ENCODE measurements at places on chromosomes 5 and 9. TPM values are rescaled to one million over a fixed set of nuclear protein-coding genes. Genes with fewer than 3 reads are reported as not detected.

- no peak overlapping the region for H3K4me3 ChIP-seq
- no peaks in the 10 kb centered on the region for H3K36me3 ChIP-seq
- no peak for DNase-seq
- H3K27ac ChIP-seq: no peak overlapping the region
- H3K4me1 ChIP-seq: no peaks in the 10 kb centered on the region
Measured at GRCh38 chr9:14985419-14985818, 75.2 kb upstream of the FREM1 start.

DNA sequence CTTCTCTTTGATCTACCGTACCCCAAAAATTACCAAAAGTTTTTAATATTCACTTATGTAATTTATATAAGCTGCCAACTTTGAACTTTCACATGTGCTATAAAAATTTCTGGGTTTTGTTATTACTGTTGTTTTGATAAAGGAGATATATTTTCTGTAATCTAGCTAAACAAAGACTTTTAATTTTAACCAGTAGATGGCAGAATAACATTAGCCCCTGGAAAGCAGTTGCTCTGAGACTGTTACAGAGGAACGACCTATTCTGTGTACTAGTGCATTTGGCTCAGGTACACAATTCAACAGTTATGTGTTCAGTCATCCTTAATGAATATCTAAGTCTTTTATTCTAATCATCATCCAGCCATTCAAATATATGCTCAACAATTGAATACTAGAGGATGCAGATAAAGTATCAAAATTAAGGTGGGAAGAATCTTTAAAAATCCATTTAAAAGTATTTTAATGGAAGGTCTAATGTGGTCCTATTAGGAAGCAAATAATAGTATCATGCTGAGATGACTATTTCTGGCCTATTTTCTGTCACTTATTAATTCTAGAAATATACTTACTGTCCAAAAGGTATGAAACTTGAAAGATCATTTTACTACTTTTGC is 8.6 kb downstream of the KLHL9 start:
- H3K4me3 ChIP-seq: no peak overlapping the region
- peaks cover 29% of the 10 kb centered on the region for H3K4me1 ChIP-seq
- H3K27ac ChIP-seq: no peak overlapping the region
- H3K27me3 ChIP-seq: no peaks in the 10 kb centered on the region

SLC36A2 gene
- not detected for total RNA-seq

LAMC3 gene
- 0.19 TPM for total RNA-seq

GRCh38 chr5:149618581-149619248 is 37.4 kb downstream of the ARHGEF37 start:
- no peaks in the 10 kb centered on the region for H3K36me3 ChIP-seq
- no peak overlapping the region for H3K27ac ChIP-seq
- peaks cover 6% of the 10 kb centered on the region for H3K4me1 ChIP-seq
- no peak overlapping the region for H3K4me3 ChIP-seq

DDX4 gene
- 0.28 TPM for total RNA-seq

DNA sequence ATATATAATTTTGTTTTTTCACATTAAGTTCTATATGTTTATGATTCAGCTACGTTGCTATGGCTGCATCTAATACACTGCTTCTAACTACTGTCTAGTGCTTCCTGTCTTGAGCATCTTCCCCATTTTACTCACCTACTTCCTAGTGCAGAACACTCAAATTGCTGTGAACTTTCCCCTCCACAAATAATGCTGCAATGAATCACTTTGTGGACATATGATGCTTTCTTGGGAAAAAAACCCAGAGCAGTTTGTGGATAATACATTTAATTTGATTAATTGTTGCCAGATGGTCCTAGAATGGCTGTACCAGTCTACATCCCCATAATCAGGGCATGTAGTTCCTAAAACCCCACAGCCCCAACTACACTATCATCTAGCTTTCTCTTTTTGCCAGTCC is 18.5 kb downstream of the CD180 start:
- no peak overlapping the region for H3K4me3 ChIP-seq
- H3K4me1 ChIP-seq: peaks cover 45% of the 10 kb centered on the region
- DNase-seq: no peak

DNA sequence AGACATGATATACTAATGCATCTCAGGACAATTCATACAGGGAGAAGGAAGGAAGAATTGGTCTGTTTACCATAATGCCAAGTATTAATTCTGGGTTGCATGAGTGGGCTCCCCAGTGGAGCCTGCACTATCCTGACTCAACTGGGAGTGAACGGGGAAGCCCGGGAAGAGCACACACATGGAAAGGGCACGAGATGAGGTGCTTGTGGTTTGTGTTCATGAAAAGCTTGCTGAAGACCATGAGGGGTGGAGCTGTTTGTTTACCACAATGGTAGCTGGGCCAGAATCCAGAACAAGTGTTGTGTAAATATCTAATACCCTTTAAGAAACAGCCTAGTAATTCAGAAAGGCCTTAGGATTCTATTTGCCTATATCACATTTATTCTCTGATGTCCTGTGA is 44.6 kb downstream of the POC5 start:
- DNase-seq: no peak
- H3K27ac ChIP-seq: no peak overlapping the region
- H3K27me3 ChIP-seq: no peaks in the 10 kb centered on the region
- peaks cover 31% of the 10 kb centered on the region for H3K36me3 ChIP-seq
- H3K4me1 ChIP-seq: peaks cover 15% of the 10 kb centered on the region
- H3K4me3 ChIP-seq: no peak overlapping the region

- H3K36me3 ChIP-seq: no peaks in the 10 kb centered on the region
- no peaks in the 10 kb centered on the region for H3K4me1 ChIP-seq
- DNase-seq: no peak
- H3K27ac ChIP-seq: no peak overlapping the region
- H3K27me3 ChIP-seq: peaks cover 14% of the 10 kb centered on the region
Measured at GRCh38 chr5:72010430-72010829, 96.8 kb upstream of the MAP1B start.

DNA sequence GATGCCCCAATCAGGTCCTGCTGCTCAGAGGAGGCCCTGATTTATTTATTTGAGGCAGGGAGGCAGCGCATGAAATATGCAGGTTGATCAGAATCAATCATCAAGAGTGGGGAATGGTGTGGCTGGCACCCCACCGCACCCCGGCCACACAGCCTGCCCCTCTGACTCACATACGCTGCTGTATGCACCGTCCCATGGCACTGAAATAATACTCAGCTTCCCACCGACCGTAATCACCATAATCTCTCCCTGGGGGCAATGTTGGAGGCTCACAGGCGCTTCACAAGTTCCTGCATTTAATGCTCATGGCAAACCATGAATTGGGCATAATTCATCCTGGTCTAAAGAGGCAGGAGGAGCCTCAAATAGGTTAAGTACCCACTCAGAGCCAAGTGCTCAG is 141.2 kb upstream of the TBC1D2 start:
- H3K36me3 ChIP-seq: peaks cover 1% of the 10 kb centered on the region

EGFLAM gene
- total RNA-seq: not detected

- H3K4me3 ChIP-seq: no peak overlapping the region
- H3K27ac ChIP-seq: no peak overlapping the region
- no peaks in the 10 kb centered on the region for H3K27me3 ChIP-seq
- DNase-seq: no peak
- no peaks in the 10 kb centered on the region for H3K4me1 ChIP-seq
- H3K36me3 ChIP-seq: no peaks in the 10 kb centered on the region
Measured at GRCh38 chr9:11702548-11702947, 990.6 kb upstream of the TYRP1 start.

GRCh38 chr5:58786711-58787303 is 203.9 kb downstream of the RAB3C start:
- no peak overlapping the region for H3K4me3 ChIP-seq
- H3K4me1 ChIP-seq: no peaks in the 10 kb centered on the region
- no peaks in the 10 kb centered on the region for H3K36me3 ChIP-seq
- no peak for DNase-seq

- H3K4me1 ChIP-seq: no peaks in the 10 kb centered on the region
- H3K27me3 ChIP-seq: peaks cover 3% of the 10 kb centered on the region
- H3K36me3 ChIP-seq: no peaks in the 10 kb centered on the region
Measured at GRCh38 chr5:33401482-33402390, 39.0 kb upstream of the TARS1 start.

DNA sequence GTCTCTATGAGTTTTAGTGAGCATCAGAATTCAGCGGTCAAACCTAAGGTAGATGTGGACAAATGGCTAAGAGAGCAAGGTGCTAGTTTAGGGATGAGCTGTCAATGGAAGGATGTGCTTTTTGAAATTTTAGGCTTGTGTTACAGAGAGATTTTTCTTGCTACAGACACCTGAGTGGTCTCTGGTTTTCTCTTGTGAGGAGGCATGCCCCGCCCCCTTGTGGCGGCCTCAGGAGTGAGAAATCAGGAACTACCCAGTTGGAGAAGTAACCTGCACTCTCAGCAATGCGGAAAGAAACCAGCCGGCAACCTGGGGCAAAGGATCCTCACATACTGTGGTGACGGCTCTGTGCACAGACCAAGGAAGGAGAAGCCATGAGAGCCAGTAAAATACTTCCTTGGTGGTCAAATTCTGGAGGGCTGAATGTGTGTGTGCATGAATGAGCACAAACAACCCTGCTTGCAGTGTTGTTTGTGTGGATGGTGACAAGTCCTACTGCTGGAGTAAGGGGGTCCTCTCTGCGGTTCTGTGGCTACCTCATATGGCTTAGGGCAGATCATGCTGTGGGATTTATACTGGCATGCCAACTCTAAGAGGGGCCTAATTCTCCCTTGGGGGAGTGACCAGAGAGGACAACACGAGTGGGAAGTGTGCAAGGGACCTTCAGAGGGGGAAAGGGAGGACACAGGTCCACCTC is 16.7 kb upstream of the HSD17B4 start:
- no peaks in the 10 kb centered on the region for H3K36me3 ChIP-seq
- peaks cover 8% of the 10 kb centered on the region for H3K27me3 ChIP-seq
- H3K4me3 ChIP-seq: peak overlapping the region; percentile 10
- H3K4me1 ChIP-seq: peaks cover 17% of the 10 kb centered on the region
- peak; percentile 78 for DNase-seq
- H3K27ac ChIP-seq: peak overlapping the region; percentile 13

DNAJC25 gene
- 4.3 TPM for total RNA-seq

DNA sequence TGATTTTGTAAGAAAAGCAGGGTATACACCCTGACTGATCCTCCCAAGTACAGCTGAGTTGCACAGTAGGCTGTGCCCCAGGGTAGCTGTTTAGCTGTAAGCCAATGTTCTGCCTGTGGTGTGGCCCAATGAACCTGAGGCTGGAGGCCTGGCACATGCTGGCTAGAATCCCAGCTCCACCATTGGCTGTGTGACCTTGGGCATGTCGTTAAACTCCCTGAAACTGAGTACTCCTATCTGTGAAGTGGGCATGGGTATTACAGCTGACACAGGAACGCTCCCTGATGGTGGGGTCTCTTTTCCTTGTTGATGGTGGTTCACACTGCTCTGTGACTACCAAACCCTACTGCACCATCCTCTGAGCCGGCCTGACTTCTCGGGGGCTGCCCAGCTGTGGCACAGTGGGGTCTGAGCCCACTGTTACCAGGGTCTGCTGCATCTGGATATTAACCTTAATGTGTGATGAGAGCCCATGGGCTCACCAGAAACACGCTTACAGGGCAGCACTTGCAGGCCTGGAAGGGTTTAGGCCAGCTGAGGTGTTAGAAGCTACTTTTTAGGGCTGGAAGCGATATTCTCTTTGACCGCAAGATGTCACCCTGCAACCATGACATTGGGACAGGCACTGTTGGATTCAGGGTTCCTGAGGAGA is 7.0 kb upstream of the GADD45G start:
- no peak overlapping the region for H3K27ac ChIP-seq
- no peaks in the 10 kb centered on the region for H3K36me3 ChIP-seq
- peaks cover 27% of the 10 kb centered on the region for H3K27me3 ChIP-seq
- no peaks in the 10 kb centered on the region for H3K4me1 ChIP-seq
- DNase-seq: no peak

DNA sequence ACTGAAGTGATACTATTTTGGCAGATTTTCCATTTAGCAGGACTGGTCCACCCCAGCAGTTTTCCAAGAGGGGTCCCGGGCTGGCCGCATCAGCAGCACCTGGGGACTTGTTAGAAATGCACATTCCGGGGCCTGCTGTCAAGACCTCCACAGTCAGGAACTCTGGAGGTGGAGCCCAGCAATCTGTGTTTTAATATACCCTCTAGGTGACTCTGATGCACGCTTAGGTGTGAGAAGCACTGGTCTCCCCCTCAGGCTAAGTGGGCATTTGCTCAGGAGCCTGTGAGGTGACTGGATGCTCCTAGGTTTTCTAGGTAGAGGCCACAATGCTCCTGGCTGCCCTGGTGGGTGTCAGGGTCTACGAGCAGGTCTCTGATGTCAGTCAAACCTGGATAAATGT is 81.7 kb downstream of the DCP2 start:
- H3K27me3 ChIP-seq: no peaks in the 10 kb centered on the region
- DNase-seq: no peak
- no peak overlapping the region for H3K27ac ChIP-seq
- no peak overlapping the region for H3K4me3 ChIP-seq
- peaks cover 14% of the 10 kb centered on the region for H3K4me1 ChIP-seq

NR2F1-AS1 gene
- total RNA-seq: not detected

GRXCR2 gene
- not detected for total RNA-seq

DNA sequence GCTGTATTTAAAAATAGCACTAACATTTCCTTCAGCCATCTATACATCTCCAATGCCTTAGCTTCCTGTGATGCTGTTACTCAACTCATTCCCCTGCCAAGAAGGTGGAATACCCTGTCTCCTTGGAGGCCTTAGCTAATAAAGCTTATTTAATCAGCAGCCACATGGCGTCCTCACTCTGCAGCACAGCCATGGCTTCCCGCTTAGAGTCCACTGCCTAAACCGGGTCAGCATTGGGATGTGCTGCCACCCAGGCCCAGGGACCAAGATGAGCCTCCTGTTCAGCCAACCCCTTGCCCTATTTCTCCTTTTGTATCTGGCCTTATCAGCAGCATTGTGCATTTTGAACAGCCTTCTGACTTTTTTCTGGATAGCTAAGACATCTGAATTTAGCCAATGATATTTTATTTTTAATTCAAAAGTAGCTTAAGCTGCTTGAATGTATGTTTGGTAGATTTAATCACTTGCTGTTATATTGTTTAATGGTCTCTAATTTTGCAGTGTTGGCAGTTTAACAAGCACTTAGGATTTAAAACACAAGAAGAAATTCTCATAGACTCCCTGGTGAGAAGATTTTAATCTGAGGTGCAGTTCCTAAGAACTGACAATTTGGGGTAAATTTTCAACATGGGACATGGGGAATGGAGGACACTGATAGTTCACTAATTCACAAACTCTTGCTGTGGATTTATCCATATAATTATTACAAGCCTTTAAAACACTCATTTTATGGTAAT is 113.0 kb downstream of the RPS23 start:
- DNase-seq: no peak
- H3K4me3 ChIP-seq: no peak overlapping the region
- H3K4me1 ChIP-seq: peaks cover 4% of the 10 kb centered on the region
- no peaks in the 10 kb centered on the region for H3K36me3 ChIP-seq
- no peaks in the 10 kb centered on the region for H3K27me3 ChIP-seq
